Gastrocnemius medialis (tissue), 4 donors: ENCODE measurements at places on chromosomes 1 and 21.

- DNase-seq = no peak
Measured at GRCh38 chr1:177645491-177646190, 324.2 kb downstream of the SEC16B start.

DNA sequence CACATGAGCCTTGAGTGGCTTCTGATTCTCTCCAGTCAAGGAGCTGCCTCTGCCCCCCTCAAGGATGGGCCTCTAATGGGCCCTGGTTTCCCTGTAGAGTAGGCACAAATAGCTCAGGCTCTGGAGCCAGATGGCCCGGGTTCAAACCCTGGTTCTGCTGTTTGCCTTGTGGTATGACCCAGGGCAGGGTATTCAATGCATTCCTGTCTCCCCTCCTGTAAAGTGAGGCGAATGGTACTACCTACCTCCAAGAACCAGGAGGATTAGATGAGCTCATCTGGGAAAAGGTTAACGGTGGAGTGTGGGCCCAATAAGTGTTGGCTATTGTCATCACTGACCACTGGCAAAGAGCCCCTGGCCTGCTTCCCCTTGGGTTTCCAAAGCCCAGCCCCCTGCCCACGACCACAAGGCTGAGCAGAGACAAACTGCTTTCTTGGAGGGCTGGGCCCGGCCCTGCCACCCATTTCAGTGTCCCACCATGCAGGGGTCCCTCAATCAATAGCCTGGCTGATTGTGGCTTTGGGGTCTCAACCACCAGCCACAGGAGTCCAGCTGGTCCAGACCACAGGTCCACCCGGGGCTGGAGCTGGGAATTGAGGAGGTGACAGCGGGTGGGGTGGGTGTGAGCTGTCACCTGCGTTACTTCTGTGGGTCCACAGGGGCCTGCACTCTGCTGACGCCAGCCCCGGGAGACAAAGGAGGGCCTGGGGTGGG is 115.6 kb upstream of the RUNX3 start:
- DNase-seq = no peak

GRCh38 chr1:162145280-162145965 is 75.9 kb downstream of the NOS1AP start:
- DNase-seq = no peak

DNA sequence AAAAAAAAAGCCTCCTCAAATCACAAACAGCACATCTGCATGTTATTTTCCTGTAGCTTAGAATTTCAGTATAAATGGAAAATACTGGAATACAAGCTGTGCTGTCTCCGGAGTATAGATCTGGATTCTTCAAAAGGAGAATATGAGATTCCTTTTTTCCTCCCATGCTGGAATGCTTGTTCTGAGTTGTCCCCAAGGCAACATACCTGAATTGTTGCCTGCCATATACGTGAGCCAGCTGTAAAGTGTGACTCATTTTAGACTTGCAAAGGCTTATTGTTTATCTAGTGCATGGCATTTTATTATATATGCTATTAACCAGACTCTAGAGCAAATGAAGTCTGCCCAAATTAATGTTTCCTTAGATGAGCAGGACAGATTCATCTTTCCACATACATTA is 95.0 kb upstream of the C1orf105 start:
- DNase-seq = no peak

DNA sequence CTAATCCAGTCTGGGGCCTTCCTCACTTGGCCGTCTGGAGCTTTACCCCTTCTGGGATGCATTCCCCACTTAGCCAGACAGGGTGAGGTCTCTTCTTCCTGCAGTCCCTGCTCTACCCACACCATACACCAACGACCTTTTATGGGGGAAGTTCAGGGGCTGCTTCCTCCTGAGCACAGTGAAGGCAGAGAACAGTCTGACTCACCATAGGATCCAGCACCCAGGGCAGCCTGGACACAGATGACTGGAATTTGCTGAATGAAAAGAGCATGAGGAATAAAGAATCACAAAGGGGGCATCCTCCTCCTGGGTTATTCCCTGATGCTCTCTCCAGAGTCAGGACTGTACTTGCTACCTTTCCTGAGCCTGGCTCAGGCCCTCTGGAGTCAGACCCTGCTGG is 4.6 kb upstream of the FOXE3 start:
- no peak for DNase-seq

GRCh38 chr1:114215436-114215835 is 61.8 kb upstream of the SYT6 start:
- DNase-seq = no peak

- no peak for DNase-seq
Measured at GRCh38 chr1:99669821-99670220, 23.9 kb downstream of the PALMD start.

- peak; percentile 46 for DNase-seq
Measured at GRCh38 chr1:59146651-59147358, 150.1 kb upstream of the FGGY start.

GRCh38 chr1:203871114-203871880 is 9.9 kb downstream of the SNRPE start:
- DNase-seq = no peak

DNA sequence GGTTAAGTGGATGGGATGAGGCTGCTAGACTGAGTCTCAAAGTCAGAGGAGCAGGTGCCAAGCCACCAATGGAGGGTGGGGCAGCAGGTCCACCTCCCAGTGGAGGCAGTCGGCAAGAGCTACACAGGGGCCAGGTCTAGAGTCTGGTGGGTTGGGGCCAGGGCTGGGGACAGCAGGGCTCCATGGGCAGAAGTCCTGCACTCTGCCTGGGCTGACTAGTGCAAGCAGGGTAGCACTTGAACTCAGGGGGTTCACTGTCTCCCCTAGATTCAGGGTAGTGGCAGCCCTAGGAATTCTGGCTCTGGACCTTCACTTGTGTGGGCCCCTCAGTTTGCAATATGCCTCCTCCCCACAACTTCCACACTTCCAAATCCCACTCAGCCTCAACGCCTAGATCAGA is 66.2 kb downstream of the SYT6 start:
- no peak for DNase-seq

GRCh38 chr1:242030071-242030470 is 31.2 kb upstream of the MAP1LC3C start:
- no peak for DNase-seq

DNA sequence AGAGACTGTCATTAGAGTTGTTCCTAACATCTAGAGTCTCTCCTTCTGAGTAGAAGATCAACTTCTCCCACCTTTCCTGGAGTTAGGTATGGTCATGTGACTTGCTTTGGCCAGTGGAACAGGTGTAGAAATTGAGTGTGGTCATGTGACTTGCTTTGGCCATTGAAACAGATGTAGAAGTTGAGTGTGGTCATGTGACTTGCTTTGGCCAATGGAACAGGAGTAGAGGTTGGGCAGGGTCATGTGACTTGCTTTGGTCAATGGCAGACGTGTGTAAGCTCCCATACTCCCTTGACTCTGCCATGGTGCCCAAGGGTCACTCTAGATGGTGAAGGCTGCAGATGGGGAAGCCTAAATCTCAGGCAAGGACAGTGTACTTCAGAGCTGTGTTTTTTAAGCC is 306.0 kb downstream of the NPHP4 start:
- no peak for DNase-seq

DNA sequence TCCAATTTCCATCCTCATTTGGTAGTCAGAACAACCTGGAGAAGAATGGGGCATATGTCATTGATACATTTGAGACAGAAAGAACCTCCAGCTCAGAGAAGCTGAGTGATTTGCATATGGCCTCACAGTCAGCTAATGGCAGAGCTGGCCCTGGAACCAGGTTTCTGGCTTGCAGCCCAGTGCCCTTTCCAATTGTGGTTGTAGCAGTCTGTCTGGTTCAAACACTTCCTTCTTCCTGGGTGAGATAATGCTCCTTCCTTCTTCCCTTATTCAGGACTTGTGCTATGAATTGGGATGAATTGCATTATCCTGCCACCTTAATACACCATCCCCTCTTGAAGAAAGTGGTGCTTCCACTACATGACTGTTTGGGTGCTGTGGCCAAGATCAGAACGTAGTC is 24.2 kb downstream of the SLC5A9 start:
- peak; percentile 29 for DNase-seq

DNA sequence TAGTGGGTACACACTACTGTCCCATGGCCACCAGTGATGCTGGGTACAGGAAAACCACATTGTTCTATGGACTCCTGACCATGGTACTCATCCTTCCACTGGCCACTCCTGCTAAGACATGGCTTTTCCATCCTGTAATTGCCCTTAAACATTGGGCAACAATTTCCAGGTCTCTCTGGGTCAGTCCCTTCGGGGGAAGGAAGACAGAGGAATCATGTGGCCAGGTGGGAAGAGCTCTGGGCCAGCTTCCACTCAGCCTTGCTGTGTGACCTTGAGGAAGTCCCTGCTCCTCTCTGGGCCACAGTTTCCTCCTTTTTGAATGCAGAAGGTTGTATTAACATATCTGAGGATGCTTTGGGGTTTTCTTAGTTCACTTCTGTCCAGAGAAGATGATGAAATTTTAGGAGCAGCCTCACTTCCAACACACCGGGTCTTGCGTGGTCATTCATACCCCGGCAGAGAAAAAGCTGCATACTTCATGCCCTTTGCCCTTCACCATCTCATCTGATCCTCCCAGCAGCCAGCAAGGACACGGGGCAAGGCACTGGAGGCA is 50.8 kb downstream of the SRRM1 start:
- DNase-seq = no peak

- DNase-seq = no peak
Measured at GRCh38 chr1:246450611-246451251, 56.3 kb downstream of the SMYD3 start.

DNA sequence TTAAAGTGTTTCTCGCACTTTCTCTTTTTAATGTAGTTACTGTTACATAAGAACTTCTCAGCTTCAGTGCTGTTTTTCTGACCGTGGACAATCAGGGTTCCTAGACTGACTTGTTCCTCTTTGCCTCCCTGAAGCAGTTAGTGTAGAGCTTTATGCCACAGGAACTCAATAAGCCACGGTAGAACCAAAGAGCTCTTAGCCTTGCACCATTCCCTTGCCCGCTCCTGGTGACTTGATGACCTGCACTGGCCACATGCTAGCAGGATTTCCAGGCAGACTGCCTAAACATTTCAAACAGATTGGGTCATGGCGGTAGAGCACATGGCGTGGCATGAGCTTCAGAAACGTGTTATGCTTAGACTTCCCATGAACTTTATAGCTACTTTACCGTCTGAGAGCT is 18.8 kb upstream of the FASLG start:
- no peak for DNase-seq

GRCh38 chr1:40664167-40664537 is 1.3 kb downstream of the RIMS3 start:
- no peak for DNase-seq

- DNase-seq = no peak
Measured at GRCh38 chr21:26939601-26940111, 27.2 kb downstream of the ADAMTS5 start.

DNA sequence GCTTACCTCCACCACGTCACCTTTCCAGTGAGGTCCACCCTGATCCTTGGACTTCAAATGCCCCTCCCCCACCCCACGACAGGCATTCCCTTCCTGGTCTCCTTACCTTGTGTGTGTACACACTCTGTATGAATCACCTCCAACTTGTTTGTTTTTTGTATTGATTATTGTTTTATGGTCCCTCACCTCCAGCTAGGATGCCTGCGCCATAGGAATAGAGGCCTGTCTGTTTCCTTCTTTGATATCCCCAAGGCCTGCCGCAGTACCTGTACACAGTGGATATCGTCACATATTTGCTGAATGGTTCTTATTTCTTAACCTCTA is 219.6 kb upstream of the POU3F1 start:
- no peak for DNase-seq
